ENCODE measurements at places on chromosomes 3 and 15.

DNA sequence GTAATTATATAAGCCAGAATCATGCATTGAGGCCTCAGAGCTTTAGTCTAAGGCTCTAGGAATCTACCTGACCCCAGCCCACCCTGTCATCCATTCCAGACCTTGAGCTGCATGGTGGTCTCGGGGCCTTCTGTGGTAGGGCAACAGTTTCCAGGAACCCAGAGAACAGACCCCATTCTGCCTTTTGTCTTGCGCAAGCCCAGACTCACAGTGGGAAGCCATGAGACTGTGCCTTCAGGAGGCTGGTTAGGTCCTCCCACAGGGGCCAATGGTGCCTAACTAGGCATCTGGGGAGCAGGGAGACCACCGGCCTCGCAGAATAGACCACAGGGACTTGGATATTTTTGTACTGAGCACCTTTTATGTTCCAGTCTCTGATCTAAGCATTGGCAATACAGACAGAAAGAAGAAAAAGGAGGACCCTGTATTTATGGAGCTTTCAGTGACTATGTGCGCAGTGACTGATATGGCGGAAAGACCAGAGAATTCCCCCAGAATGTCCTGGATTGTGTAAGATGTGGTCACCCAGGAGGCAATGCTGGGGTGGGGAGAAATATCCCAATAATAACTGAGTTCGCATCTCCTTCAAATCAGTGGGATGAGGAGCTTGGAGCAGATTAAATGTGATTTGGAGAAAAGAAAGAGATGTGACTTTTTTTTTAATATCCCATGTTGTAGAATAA, 40.1 kb downstream of the MCF2L2 start:
- no peaks in the 10 kb centered on the region for H3K36me3 ChIP-seq
- H3K27me3 ChIP-seq: no peaks in the 10 kb centered on the region
- no peak overlapping the region for H3K4me3 ChIP-seq
- DNase-seq: no peak
- H3K27ac ChIP-seq: no peak overlapping the region
- H3K4me1 ChIP-seq: peaks cover 1% of the 10 kb centered on the region

- no peak overlapping the region for H3K4me3 ChIP-seq
- H3K36me3 ChIP-seq: no peaks in the 10 kb centered on the region
- no peak overlapping the region for H3K27ac ChIP-seq
- DNase-seq: no peak
- H3K4me1 ChIP-seq: no peaks in the 10 kb centered on the region
Observed at GRCh38 chr3:6179761-6180160, 681.2 kb upstream of the GRM7 start.

DNA sequence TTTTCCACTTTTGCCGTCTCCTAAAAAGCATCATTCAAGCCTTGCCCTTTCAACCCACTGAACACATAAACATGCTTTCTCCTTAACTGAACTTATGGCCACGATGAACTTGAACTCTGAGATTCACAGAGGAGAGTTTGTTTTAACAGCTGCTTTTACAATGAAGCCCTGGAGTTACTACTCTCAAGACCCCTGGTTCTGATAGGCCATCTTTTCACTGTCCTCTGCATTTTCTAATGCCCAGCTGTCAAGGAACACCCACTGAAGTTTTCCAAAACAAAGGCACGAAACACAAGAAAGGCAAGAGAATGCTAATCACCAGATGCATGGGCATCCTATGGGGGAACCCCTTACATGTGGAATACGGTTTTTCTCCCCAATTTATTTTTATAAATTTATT, 100.8 kb downstream of the ADAMTS9 start:
- no peak for DNase-seq
- H3K27me3 ChIP-seq: no peaks in the 10 kb centered on the region
- peaks cover 13% of the 10 kb centered on the region for H3K4me1 ChIP-seq
- no peak overlapping the region for H3K27ac ChIP-seq
- no peak overlapping the region for H3K4me3 ChIP-seq

- peak within 1 kb of the TSS; percentile 4 for H3K4me3 ChIP-seq
- H3K36me3 ChIP-seq: peaks cover 86% of the 10 kb centered on the region
- peak within 1 kb of the TSS; percentile 53 for H3K27ac ChIP-seq
- H3K4me1 ChIP-seq: peaks cover 14% of the 10 kb centered on the region
- peak; percentile 67 for DNase-seq
- H3K27me3 ChIP-seq: no peaks in the 10 kb centered on the region
Observed at GRCh38 chr3:9809615-9810432, at the start of gene TTLL3. Gene TTLL3 (plus strand): TSS chr3:9810262. CDS start chr3:9810662, 400 bp downstream.

- H3K27ac ChIP-seq: no peak overlapping the region
- no peaks in the 10 kb centered on the region for H3K27me3 ChIP-seq
- peaks cover 73% of the 10 kb centered on the region for H3K36me3 ChIP-seq
- H3K4me1 ChIP-seq: peaks cover 3% of the 10 kb centered on the region
- H3K4me3 ChIP-seq: no peak overlapping the region
Observed at GRCh38 chr3:47421741-47422649, 41.2 kb downstream of the PTPN23 start.

All from neuronal stem cell (in vitro differentiated cells).